ENCODE measurements at places on chromosomes 2 and 18.

- DNase-seq: peak; percentile 43
These were observed 67.2 kb downstream of the ADI1 start for GRCh38 chr2:3451926-3452671.

- DNase-seq: no peak
These were observed 88.4 kb upstream of the NRP2 start for GRCh38 chr2:205593891-205594290.

DNA sequence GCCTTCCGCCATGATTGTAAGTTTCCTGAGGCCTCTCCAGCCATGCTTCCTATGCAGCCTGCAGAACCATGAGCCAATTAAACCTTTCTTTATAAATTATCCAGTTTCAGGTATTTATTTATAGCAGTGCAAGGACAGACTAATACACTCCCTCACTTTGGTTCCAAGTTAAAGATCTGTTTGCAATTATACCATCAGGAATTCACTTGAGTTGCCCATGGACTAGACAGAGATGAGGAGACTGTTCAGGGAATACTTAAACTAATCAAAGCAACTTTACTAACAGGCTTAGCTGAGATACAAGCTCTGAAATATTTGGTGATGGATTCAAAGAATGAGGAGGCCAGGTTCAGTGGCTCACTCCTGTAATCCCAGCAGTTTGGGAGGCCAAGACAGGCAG is 190.0 kb downstream of the MTCL1 start:
- DNase-seq: no peak

DNA sequence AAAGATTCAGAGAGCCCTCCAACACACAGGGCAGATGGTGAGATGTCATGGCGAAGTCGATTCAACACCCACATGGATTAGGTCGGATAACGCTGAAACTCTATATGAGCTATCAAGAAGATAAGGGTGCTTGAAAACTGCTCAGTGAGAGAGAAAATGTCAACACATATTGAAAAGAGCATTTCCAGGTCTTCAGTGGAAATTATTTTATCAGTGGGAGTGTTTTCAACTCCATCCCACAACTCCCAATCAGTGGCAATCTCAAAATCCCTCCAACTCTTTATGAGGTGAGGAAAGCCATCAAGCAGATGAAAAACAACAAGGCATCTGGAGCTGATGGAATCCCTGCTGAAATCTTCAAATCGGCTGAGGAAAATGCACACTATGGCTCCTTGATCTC is 104.5 kb upstream of the KLHL14 start:
- no peak for DNase-seq

DNA sequence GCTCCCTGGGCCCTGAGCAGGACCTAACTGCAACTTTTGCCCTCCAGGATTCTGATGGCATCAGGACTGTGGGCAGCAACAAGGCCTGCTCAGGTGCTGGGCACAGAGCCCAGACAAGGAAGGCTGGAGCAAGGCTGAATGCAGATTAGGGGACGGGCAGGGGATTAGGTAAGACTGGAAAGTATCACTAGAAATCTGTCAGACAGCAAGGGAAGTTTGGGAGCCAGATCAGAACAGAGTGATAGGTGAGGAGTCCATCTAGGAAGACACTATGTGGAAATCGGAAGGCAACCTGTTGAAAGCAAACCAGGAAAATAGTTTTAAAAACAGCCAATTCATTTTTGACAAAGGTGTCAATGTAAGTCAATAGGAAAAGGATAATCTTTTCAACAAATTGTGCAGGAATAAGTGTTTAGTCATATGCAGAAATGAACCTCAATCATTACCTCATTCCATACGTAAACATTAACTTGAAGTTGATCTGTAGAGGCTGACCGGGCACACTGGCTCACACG is 56.4 kb upstream of the STPG4 start:
- DNase-seq: no peak

GRCh38 chr18:51137026-51137729 is 60.3 kb downstream of the MEX3C start:
- peak; percentile 77 for DNase-seq

GRCh38 chr2:75522543-75523312 is 38.0 kb downstream of the EVA1A start:
- DNase-seq: no peak

GRCh38 chr2:113169002-113169530 is 4.7 kb upstream of the PSD4 start:
- DNase-seq: no peak

DNA sequence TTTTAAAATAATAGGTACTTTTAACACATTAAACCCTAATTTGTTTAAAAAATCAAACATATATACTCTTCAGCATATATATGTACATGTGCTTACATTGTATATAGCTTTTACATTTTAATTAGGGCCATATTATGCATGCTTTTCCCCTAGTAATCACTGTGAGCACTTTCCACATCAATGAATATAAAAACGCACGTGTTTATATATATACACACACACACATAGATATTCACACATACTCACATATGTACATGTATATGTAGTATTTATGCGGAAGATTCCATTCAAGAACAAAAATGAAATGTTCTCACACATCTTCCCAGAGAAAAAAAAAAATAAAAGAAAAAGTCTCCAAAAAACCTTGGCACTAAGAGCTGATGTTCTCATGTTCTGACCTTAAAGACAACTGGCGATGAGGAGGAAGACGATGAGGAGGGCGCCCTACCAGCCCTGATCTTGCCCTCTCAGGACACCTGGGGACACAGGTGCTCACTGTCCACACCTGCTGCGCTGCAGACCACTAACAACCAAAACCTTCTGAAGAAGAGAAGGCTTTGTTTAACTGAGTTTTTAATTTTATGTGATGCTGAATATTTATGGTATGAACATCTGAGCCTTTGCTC is 184.7 kb downstream of the HDAC4 start:
- no peak for DNase-seq

- no peak for DNase-seq
These were observed 81.4 kb upstream of the RASGRP3 start for GRCh38 chr2:33395034-33395433.

DNA sequence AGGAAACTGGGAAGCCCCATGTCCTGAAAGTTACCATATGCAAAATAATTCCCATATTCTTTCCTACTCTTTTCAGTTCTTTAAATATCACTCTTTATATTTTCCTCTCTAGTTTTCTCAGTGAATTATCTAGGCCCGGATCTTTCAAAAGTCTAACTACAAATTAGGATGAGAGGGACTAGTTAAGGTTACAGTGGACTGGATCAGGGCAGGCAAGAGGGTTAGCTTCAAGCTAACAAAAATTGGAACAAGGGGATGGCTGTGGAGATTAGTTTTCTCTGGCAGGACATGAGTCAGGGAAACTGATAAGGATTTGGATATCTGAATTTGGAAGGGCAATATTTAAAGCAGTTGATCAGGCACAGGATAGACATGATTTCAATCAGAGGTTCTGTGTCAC is 30.4 kb upstream of the BBS5 start:
- DNase-seq: no peak

DNA sequence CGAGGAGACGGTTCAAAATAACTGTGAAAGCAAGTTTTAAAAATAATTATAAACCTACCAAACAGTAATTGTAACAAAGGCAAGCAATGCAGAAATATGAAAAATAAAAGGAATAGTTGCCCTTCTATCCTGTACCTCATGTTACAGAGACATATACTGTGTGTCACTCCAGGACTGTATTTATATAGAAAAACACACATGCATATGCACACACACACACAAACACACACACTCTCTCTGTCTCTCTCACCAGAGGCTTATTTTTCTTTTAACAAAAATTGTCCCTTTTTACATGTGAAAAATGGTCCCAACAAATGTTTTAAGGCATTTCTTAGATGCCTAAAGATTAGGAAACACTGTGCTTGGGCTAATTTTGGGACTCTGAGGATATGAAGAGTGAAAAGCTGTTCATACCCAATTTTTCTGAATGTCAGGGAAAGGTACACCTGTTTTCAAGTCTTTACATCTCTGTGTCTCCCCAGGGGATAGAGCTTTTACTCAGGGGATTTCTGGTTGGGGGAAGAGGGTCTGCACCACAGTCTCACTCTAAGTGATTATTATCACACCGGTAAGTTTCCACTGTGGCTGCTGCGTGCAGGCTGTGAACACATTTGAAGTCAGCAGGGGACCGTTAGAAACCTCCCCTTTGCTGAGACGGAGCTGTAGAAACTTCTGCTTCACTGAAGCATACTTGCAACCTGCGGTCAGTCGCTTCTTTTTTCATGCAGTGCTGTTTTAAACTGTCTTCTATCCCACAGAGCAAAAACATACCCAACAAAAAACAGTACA is 51.4 kb upstream of the SPAG16 start:
- DNase-seq: peak; percentile 14

DNA sequence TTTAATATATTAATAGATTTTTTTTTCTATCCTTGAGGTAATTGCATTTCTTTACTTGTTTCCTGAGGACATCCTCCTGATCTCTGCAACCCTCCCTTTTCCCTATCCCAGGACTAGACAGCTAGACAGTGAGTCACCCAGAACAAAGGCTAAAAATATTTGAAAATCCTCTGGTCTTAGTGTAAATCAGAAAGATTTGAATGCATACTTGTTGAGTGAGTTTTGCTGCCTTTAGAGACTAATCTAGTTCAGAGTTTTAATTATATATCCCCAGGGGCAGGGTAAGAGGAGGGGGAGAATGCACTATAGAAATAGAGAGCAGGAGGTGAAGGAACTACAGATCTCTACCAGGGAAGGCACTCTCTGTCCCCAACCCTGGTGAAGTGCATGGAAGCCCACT is 202.3 kb upstream of the TCF4 start:
- no peak for DNase-seq

DNA sequence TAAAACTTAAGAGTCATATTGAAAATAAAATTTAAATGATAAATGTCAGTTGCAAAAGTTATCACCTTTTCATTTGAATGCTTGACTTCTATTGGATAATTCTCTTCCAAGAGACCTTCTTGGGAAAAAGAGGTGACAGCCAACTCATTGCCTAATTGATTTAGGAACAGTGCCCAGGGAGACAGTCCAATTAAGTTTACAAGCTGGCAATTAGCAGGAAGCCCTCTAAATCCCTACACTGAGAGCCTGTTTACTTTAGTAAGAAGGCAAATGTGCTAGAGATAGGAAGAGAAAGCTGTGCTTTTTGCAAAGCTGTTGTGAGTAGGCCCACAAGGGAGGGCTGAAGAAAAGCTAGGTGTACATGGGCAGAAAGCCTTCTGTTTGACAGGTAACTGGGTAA is 189.1 kb downstream of the WDPCP start:
- DNase-seq: no peak

GRCh38 chr18:580154-580553 is at the start of gene CETN1:
Gene CETN1 (plus strand): TSS chr18:580380. CDS start chr18:580409, 29 bp downstream.
- DNase-seq: no peak

- DNase-seq: no peak
These were observed 657.2 kb downstream of the IRS1 start for GRCh38 chr2:226142463-226142862.

DNA sequence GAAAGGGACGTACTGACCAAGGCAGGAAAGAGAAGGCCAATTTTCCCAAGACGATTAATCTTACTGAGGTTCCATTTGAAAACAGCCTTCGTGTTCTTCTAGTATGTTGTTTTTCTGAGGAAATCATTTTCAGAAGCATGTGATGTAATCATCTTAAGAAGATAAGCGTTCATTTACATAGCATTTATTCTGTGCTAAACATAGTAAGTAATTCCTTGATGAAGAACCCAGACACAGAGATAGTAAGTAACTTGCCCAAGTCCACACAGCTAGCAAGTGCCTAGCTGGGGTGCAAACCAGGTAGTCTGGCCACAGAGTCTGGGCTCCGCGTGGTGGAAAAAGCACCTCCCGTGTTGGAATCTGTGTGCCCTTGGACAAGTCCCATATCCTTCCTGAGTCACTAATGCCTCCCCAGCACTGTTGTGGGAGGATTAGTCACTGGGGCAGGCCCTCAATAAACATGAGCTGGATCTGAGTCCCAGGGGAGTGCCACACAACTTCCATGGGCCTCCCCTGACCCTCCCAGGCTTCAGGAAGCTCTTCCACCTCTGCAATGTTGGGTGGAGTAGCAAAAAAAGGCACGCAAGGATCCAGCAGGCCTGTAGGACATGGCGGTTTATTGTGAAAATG is 26.9 kb upstream of the ASAP2 start:
- no peak for DNase-seq

DNA sequence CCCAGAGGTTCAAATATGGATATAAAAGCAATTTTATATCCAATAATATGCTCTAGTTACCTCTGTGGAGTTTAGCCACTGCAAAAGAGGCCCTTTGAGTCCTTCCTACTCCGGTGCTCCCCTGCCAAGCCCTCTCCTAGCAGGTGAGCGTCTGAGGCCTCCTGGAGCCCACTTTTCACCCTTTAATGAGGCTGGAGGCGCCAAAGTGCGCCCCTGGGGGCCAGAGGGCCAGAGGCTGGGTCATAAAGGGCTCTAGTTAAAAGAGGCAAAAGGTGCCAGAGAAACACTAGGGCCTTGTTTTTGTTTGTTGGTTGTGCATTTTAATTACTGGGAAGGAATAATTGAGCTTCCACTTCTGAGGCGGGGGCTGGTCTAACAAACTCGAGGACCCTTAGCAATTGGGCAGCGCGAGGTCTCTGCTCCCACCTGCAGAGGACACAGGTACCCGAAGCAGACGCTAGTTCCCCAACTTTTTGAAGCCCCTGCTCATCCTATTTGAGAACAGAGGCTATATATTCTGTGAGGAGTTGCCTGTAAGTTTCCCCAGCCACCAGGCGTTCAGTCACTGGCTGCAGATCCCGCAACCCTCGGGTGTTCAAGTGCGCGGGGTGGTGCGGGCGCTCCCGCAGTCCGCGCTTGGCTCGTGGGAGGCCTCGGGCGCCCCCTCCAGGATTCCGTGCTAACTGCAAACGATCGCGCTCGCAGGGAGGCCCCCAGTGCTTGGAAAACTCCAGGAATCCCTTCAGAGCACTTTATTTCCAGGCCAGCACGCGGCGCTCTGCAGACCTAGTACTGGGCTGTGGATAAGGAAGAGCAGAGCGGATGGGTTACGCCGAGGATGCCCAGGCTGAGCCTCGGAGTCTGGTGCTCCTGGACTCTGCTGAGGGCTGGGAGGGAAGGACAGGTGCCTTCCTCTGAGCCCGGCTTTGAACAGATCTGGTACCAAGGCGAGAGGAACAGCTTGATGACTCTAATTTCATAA is 14.1 kb downstream of the MSGN1 start:
- DNase-seq: peak; percentile 97

DNA sequence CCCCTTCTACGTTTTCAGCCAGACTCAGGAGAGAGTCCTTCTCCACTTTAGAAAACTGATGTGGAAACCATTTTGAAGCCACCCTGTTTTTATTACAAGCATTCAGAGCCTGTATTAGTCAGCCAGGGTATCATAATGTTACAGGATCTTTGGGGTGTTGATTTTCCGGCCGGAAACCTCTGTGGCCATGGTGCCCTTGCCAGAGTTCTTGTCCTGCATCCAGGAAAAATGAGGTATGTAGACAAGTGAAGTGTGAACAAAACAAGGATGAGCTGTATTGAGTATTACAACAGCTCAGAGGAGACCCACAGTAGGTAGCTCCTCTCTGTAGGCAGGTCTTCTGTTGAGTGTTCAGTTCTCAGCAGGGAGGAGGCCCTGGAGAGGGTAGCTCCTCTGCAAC is 241.0 kb upstream of the COPS8 start:
- no peak for DNase-seq

DNA sequence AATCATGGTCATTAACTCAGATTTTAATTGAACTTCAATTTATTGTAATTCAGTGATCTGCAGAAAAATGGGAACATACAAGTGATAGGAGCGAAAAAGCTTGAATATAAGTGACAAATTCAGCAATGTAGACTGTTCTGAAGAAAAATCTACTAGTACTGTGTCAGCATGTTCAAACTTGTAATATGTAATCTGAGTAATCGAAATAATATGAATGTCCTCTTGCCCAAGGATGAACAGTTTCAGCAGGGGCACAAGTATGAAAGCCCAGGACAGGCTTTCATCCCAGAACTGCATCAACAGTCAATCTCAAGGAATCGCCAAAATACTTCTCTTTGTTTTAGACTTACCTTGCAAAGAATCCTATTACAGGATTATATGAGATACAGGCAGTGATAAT is 1110.5 kb downstream of the LRP1B start:
- DNase-seq: no peak

Measured in ELF-1 (cell line).